ENCODE measurements at places on chromosomes 12 and 14.

- DNase-seq = no peak
Measured at GRCh38 chr12:13275241-13276085, 78.9 kb downstream of the EMP1 start.

DNA sequence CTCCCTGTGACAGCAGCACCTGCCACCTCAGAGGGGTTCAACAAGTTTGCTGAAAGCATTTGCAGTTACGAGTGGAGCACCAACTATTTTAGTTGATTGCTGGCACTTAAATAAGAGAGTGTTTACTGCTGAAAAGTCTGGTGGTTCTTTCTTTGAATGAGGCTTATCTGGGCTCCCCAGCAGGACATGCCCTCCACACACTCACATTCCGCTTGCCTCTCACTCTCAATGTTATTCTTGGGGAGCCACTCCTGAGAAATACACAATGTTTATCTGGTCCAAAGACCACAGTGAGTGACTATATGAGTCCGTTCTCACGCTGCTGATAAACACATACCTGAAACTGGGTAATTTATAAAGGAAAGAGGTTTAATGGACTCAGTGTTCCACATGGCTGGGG lies 31.9 kb downstream of the NT5DC3 start:
- DNase-seq = no peak

DNA sequence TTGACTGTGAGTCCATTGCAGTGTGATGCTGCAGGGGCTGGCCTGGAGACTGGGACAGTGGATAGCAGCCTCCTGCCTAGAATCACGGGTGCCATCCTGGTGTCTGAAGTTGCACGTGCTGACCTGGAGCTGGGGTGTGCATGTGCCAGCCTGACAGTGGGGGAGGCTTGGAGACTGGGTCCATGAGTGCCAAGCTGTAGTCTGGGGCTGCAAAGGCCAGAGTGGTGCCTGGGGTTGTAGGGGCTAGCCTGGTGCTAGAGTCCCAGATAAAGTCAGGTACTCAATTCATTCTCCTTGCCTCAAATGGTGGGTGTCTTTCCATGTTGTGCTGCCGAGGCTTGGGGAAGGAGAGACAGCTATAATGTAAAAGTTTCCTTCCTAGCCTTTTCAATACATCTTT lies 181.9 kb upstream of the NPAS3 start:
- DNase-seq = no peak

GRCh38 chr12:66603461-66603860 lies 75.4 kb downstream of the GRIP1 start:
- no peak for DNase-seq
